Suppressor macrophage treated with lipopolysaccharide for 4 hours (primary cell): ENCODE measurements at places on chromosomes 4 and X.

DNA sequence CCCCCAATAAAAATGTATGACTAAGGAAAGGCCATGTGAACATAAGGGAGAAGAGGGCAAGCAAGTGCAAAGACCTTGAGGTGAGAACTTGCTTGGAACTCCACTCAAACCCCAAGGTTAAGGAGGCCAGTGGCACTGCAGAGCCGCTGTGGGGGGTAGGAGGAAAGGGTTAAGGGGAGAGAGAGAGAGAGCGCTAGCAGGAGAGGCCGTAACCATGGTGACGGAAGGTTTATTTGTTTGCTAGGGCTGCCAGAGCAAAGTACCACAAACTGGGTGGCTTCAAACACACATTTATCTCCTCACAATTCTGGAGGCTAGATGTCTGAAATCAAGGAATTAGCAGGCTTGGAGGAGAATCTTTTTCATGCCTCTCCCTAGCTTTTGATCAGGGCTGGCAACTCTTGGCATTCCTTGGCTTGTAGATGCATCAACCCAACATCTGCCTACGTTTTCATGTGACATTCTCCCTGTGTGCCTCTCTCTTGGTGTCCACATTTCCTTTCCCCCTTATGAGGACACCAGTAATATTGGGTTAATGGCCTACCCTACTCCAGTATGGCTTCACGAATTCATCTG, 35.2 kb downstream of the SMIM20 start:
- no peak for DNase-seq

GRCh38 chr4:65791111-65791811, 121.0 kb upstream of the EPHA5 start:
- no peak for DNase-seq

DNA sequence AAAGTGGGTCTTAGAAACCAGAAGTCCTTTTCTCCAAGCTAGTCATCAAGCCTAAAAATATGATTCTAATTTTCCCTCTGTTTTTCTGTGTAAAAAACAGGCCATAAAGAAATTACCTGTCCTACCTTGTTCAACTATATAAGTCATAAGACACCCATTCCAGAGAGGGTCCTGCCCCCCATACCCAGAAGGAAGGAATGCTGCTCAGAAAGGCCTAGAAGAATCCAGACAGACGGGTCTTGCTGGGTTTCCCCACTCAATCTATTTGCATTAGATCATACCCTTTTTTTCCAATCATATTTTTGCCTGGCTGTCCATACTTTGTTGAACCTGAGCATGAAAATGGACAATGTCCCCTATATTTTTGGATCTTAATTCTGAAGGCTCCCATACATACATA, 16.3 kb upstream of the XAGE2 start:
- DNase-seq, result no peak

DNA sequence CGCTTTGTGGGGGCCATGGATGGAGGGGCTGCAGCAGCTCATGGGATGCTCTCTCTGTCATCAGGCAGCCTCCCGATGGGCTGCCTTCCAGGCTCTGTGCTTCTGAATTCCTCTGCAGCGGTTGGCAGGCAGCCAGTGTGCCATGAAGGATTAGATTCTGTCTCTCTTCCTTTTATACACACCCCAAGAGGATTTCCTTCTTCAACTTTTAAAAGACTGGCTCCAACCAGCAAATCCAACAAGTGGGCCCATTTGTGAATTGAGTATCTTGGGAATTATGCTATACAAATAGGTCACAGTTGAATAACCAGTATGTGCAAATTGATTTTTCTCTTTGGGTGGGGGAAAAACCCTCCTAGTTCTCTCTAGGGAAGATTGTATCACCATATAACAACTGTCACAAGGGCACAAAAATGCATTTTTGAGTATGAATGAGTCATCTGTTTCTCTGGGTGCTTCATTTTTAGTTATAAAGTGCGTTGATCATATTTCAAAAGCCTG, 96.8 kb upstream of the FAT1 start:
- DNase-seq, result no peak
